Lower leg skin (tissue), 4 donors: ENCODE measurements at places on chromosomes 3 and 15. TPM values are rescaled to one million over a fixed set of nuclear protein-coding genes. Genes with fewer than 3 reads are reported as not detected.

DNA sequence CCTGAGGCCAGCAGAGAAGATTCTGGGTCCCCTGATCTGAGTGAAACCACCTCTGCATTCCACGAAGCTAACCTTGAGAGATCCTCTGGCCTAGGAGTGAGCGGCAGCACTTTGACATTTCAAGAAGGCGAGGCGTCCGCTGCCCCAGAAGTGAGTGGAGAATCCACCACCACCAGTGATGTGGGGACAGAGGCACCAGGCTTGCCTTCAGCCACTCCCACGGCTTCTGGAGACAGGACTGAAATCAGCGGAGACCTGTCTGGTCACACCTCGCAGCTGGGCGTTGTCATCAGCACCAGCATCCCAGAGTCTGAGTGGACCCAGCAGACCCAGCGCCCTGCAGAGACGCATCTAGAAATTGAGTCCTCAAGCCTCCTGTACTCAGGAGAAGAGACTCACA, 36.4 kb downstream of the HAPLN3 start:
- DNase-seq = no peak

DNA sequence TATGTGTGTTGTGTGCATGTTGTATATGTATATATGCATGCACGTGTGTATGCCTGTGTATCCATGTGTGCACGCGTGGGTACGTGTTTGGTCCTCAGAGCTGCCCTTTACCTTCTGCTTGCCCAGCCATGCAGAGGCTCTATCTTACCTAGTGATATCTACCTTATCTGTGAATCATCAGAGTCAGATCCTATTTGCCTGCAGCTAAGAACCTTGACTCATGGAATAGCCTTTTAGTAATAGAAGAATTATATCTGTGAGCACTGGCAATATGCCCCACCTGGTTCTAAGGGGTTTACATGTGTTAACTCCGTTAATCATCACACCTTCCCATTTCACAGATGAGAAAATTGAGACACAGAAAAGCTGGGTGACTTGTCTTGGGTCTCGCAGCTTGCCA, 11.0 kb downstream of the PGPEP1L start:
- no peak for DNase-seq

- no peak for DNase-seq
Observed at GRCh38 chr3:40617084-40617483, 92.3 kb downstream of the ZNF621 start.

- DNase-seq = no peak
Observed at GRCh38 chr3:135965129-135965505, 411 bp upstream of the PPP2R3A start.

DNA sequence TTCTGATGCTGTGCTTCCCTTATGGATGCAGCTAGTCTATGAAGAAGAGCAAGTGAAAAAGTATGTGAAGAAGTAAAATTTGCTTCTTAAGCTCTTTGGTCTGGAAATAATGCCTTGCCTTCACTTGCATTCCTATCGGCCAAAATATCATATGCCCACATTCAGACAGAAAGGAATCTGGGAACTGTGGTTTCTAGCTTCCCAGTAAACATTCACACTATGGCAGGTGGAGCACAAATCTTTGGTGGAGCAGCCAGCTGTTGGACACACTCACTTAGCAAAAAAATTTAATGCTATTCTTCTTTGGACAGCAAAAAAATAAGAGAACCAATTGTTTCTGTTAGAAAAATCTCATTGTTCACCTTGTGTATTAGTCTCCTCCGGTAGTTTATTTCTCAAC, 12.3 kb upstream of the COL6A6 start:
- DNase-seq = no peak

DNA sequence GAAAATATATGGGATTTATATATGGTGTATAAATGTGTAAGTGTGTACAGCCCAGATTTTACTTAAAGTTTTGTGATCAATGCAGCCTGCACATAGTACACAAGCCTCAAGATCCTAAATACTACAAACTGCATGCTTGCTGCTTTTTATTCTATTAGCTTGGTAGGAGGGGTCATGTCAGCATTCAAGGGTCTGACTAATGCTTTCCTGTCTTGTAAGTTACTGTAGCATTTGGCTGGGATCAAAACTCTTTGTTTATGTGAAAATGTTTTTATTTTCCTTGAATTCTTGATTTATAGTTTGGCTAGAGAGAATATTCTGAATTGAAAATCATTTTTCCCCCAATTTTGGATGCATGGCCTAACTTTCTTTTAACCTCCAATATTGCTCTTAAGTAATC, 370.9 kb downstream of the NSUN3 start:
- DNase-seq = no peak

DNA sequence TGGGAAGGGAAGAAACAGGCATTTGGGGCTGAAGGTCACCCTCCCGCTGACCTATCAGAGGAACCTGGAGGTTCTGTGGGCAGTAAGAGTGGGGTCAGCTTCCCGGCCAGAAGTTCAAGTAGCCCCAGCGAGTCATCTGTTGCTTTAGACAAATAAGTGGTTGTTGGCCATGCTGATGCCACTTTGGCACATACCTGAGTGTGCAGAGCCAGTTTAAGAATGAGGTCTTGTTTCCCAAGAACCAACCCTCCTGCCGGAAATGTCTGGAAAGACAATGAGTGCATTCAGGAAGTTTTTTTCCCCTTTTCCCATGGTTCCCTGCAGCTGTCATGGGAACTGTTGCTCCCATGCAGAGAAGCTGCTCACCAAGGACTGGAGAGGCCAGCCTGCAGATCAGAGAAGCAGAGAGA, 166.7 kb downstream of the ZNF621 start:
- DNase-seq = peak; percentile 28

DNA sequence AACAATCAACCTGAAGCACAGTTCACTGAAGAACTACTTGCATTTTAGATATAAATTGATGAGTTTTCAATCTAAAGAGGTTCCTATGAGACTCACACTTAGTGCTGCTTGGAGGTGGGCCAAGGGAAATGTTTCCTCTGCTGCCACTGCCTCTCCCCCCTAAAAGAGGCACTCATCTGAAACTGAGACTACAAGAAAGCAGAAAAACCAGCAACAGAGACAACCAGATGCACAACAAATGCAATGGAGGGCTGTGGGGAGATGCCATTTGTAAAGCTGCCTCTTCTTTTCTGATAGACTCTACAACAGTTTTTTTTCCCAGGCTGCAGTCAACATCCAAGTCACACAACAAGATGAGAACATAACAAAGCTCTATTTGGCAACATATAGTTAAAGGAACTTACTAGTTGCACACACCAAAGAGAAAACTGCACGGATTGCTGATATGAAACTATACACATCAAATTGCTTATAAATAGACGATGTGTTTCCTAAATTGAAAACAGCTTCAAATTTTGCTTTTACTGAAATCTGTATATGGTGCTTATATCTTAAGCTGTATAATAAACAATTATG, 11.0 kb downstream of the TSPAN3 start:
- no peak for DNase-seq

- DNase-seq = no peak
Observed at GRCh38 chr3:16316396-16316795, 51.4 kb downstream of the OXNAD1 start.

DNA sequence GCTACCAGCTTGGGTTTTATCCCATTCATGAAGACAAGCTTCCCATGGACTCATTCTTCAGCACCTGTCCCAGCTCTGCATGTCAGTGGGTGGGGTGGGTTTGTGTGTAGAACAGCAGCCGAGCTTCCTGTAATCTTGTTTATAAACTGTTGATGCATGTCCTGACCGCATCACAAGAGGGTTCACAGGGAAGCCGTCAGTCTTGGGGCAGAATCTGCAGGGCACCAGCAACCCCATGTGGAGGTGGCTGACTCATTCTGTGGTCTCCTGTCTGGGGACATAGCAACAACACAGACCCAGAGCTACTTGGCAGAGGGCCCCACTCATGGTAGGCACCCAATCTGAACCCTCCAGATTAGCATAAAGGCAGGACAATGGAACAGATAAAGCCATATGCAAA, 35.6 kb downstream of the DAPK2 start:
- DNase-seq = peak; percentile 88

- DNase-seq = no peak
Observed at GRCh38 chr3:128782282-128783146, 56.5 kb downstream of the RAB7A start.

- DNase-seq = no peak
Observed at GRCh38 chr3:118938183-118938961, 96.3 kb downstream of the IGSF11 start.

DNA sequence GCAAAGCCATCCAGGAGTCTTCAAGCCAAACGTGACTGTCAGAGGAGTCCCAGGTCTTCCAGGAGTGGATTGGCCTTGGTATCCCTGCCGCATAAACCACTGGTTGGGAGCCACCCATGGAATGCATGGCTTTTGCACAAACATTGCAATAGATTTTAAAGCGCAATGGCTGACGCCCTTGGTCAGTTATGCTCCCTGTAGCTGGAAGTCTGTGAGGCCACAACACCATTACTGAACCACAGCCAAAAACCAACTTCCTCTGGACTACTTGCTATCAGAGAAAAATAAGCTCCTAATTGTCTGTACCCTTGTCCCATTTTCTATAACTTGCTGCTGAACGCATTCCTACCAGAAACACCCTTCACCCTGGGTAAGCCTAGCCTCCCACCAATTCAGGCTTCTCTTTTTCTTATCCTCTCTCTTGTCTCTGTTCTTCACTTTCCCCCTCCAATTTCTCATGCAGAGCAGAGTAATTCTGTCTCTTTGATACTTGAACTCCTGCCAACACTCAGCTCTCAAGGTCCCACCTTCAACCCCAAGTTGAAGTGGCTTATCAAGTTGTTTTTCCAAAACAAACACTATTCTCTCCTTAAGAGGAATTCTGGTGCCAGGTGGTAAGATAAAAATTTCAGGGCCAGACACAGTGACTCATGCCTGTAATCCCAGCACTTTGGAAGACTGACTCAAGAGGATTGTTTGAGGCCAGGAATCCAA, 176.4 kb upstream of the UBE2E1 start:
- no peak for DNase-seq

DNA sequence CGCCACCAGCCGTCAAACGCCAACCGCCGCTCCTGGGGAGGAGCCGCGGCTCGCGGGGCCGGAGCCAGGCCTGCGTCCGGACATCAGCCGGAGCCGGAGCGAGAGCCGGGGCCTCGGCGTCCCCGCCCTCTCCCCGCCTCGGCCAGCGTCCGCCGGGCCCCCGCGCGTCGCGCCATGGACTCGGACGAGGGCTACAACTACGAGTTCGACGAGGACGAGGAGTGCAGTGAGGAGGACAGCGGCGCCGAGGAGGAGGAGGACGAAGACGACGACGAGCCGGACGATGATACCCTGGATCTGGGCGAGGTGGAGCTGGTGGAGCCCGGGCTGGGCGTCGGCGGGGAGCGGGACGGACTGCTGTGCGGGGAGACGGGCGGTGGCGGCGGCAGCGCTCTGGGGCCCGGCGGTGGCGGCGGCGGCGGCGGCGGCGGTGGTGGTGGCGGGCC, 359 bp downstream of the ARIH1 start:
- DNase-seq = peak; percentile 91

DNA sequence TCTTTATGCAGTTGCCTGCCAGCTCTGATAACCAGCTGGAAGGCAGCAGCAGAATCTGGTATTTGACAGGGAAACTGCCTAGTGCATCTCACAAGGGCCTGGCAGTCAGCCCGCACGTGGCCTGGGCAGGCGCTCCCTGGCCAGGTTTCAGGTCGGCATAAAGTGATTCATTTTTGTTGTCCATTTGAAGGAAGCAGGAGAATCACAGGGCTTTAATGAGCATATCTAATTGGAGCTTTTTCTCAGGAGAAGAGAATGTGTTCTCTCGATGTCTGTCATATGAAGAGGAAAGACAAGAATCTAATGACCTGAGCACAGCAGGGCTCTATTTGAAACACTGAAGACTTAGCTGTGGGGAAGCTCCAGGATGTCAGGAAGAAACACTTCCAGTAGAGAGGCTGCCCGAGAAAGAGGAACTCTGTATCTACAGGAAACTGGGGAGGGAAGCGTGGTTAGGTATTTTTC, 98.8 kb upstream of the MB21D2 start:
- no peak for DNase-seq

DNA sequence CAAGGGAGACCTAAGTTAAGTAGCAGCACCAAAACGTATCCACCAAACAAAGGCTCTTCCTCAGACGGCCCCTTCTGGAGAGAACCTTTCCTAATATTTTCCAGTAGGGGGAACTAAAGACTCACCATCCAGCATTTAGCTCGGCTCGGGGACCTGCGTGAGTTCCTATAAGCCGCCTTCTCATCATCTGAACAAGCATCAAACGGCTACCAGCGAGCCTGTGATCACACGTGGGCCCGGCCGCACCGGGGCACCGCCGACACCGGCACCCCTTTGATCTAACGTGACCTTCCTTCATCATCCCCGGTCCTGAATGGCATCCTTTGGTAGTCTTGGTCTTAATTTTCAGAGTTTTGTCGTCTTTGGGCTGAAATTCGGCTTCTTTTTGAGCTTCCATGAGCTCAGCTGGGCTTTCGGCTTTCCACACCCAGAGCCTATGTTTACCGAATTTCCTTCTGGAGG, 1.4 kb upstream of the ROBO2 start:
- peak; percentile 89 for DNase-seq

DNA sequence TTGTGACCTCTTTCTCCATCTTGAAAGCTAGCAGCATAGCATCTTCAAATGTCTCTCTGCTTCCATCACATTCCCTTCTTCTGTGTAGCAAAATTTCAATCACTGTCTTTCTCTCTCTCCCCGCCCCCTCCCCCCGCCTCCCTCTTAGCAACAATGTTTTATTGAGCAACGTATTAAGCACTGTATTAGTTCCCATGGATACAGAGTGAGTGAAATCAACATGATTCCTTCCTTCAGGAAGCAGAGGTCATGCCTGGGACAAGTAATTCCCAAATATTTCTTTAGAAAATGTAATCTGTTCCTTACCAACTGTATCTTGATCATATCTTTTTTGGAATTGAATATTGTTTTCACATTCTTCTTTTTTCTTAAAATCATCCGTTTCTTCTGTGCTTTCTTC, 373.7 kb upstream of the NECTIN3 start:
- no peak for DNase-seq

DNA sequence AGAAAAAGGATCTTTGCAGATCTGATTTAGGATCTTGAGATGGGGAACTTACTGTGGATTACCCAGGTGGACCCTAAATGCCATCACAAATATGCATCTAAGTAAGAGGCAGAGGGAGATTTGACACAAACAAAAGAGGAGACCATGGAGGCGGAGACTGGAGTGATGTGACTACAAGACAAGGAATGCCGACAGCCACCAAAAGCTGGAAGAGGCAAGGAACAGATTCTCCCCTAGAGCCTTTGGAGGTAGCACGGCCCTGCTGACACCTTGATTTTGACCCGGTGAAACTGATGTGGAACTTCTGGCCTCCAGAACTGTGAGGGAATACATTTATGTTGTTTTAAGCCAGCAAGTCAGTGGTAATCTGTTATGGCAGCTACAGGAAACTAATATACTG, 44.0 kb downstream of the GASK1A start:
- peak; percentile 61 for DNase-seq

- DNase-seq = no peak
Observed at GRCh38 chr15:48644827-48645557, 517 bp downstream of the FBN1 start.

Gene NAALADL2
- total RNA-seq = 5.5 TPM

Gene SNUPN
- total RNA-seq = 17.9 TPM

Gene THRB
- total RNA-seq = 22.5 TPM

Gene TMEM41A
- total RNA-seq = 22.2 TPM

Gene EIF2B5
- 40.9 TPM for total RNA-seq

Gene MUC20
- total RNA-seq = 15.1 TPM

Gene PLIN1
- total RNA-seq = 5.9 TPM

Gene CCR4
- 0.38 TPM for total RNA-seq

Gene CCR8
- total RNA-seq = not detected

Gene GPR15
- not detected for total RNA-seq

Gene TMIE
- 1.1 TPM for total RNA-seq

Gene SLC22A13
- not detected for total RNA-seq

Gene MORC1
- not detected for total RNA-seq

Gene GPR27
- total RNA-seq = 4.5 TPM

Gene KLHL40
- total RNA-seq = not detected
